ENCODE measurements at places on chromosomes 12 and 14. TPM values are rescaled to one million over a fixed set of nuclear protein-coding genes. Genes with fewer than 3 reads are reported as not detected.

DNA sequence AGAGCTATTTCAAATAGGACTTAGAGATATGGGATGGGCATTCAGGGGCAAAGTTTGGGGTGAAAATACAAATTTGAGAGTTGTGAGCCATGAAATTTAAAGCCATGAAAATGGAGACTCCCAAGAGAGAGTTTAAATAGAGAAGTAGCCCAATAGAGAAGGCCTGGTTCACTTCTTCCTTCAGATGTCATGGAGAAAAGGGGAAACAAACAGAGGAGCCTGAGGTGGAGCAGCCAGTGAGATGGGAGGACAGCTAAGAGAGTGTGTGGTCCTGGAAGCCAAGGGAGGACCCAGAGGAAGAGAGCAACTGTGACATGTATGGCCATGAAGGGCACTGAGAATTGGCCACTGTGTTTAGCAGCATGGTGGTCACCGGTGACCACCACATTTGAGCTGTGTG lies 12.3 kb upstream of the DYNLL1 start:
- no peak for DNase-seq

- no peak for DNase-seq
Observed at GRCh38 chr14:22320362-22320750, 268.7 kb downstream of the DAD1 start.

GRCh38 chr14:99724939-99725773 lies 41.1 kb downstream of the CYP46A1 start:
- no peak for DNase-seq

DNA sequence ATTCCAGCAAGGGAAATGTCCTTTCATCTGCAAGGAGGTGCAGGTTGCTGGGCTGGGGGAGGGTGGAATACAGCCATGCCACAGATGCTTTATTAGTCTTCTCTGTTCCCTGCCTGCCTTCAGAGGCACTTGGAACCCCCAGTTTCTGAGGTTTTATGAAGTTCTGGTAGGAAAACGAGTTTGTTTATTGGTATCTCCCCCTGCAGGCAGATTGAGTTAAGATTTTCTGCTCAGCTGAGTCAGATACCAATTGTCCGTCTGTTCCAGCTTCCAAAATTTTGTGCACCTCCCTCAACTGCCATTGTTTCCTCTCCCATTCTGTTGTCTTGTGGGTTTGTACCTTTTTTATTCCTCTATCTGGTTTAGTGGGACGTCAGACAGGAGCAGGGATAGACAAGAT lies 155.6 kb downstream of the ETV6 start:
- DNase-seq = no peak

ATL1 gene
- total RNA-seq = 7.4 TPM

All from myocyte (in vitro differentiated cells).